Midbrain (tissue), 1 donor: ENCODE measurements at places on chromosomes 3 and 15.

DNA sequence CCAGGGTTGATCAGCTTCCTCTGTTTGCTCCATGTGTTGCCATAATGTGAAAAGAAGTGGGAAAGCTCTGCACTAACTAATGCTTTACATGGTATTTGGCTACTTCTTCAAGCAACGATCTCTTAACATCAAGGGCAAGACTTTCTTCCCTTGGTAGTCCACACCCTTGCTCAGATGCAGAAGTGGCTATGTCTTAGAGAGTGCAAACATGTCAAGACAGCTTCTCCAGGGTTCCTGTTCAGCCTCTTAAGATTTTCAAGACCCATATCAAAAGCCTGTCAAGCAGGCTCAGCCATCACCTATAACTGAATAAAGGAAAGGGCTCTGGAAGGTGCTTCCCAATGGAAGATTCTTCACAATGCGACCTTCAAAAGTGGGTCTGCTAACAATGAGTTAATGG is 64.8 kb upstream of the CSTA start:
- DNase-seq: no peak

DNA sequence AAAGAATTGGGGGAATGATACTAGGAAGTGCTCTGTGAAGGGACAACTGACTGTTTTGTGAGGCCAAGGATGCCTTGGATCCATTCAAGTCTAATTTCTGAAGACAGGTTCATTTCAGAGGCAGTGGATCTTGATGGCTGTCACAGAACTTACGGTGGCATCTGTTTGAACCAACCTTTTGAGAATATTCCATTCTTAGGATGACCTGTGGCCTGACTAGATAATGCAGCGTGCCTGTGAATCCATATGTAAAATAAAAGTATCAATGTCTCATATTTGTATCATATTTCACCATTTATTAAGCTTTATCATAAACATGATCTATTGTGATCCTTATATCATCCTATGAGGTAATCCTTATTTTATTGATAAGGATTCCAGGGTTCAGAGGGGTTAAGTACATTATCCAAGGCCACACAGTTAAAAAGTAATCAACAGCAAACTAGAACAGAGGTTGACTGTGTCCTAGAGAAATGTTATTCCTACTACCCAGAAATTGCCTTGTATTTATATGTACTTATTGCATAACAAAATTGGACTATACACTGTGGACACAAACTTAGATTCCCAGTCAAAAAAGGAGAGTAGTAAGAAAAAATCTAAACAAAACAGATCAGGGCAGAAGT is 34.3 kb downstream of the IL1RAP start:
- DNase-seq: no peak

DNA sequence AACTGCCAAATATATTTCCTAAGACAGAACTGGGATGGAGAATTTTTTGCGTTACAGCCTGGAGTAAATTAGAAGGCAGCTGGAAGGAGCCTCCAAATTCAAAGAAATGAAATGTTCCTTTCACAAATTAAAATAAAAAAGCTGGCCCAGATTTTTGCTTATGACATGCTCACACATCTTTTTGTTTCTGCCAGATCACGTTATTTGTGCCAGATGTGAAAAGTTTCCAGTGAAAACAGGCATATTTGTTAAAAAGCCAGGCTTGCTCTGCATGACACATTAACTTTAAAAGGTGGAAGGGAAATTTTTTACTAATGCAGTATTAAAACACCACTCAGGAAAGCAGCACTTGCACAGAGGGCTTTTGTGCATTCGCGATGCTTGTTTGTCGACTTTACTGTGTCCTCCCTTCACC is 23.3 kb upstream of the ACKR4 start:
- no peak for DNase-seq

GRCh38 chr3:120449701-120450599 is 842 bp downstream of the FSTL1 start:
- DNase-seq: no peak

DNA sequence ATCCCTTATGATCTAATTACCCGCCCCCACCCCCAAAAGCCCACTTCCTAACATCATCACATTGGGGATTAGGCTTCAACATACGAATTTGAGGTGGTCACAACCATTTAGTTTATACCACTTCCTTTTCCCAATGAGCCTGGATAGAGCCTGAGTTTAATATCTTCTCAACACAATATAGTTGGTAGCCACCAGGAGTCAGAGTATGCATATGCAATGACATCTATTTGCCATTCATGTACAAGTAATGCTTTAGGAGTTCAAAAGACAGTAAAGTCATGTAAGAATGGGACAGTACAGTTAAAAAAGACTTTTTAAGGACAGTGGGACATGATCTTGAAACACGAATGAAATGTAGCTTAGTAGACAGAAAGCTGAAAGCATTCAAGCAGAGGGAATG is 172.4 kb downstream of the DCLK3 start:
- DNase-seq: no peak

DNA sequence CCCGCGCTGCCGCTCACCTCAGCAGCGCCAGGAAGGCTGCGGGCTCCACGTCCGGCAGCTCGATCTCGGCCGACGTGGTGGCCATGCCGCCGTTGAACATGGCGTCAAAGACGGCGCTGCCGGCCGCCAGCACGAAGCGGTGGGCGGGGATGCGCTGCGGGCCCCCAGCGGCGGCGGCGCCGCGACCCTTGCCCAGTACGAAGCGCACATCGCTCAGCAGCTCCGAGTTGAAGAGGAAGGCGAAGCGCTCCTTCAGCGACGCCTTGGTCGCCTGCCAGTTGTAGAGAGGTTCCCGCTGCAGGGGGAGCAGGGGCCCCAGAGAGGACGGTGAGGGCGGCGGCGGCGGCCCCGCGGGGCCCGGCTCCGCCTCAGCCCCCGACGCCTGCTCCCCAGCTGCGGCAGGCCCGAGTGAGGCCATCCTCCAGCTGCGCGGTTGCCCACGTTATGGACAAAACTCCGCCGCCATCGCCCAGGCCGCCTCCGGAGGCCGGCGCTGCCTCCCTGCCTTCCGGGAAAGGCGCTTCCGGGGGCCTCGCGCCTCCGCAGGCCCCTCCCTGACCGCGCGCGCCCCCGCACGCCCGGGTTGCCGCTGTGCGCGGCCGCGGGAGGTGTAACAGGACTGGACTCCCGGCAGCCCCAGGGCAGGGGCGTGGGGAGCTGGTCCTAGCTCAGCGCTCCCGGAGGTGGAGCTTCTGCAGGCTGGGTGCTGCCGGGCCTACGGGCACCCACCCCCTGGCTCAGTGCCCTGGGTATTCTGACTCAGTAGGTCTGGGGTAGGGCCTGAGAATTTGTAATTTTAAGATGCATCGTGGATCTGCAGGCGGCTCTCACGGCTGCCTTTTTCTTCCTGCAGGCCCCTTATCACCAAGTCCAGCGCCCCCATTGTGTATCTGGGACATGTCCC is at the start of gene BTBD1:
Gene BTBD1 (minus strand): TSS at position 519 of the 904 bp plus-strand sequence. CDS start 101 bp downstream, at position 418.
- DNase-seq: peak; percentile 87

DNA sequence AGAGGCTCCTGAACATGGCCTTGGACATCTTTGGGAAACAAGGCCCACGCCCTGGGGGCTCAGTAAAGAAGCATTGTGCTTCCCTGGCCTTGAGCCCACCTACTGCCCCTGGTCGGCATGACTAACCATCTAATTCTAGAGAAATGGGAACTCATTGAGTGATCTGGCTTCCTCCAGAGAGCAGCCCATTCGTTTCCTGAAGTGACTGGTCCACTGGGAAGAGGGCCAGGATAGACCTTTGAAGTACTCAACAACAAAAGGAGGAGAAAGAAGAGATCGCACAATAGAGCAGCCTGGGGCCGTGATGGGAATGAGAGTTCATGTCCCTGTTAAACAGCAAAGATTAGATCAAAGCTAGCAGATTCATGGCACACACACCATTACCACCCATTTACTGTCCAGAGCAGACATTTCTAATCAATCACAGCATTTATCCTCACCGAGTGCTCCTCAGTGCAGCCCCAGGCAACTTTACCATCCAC is 514.4 kb upstream of the PROK2 start:
- no peak for DNase-seq
